HT1080 (cell line): ENCODE measurements at places on chromosomes 5 and 9.

GRCh38 chr5:1338506-1339070 is 6.3 kb downstream of the CLPTM1L start:
- no peak for DNase-seq

DNA sequence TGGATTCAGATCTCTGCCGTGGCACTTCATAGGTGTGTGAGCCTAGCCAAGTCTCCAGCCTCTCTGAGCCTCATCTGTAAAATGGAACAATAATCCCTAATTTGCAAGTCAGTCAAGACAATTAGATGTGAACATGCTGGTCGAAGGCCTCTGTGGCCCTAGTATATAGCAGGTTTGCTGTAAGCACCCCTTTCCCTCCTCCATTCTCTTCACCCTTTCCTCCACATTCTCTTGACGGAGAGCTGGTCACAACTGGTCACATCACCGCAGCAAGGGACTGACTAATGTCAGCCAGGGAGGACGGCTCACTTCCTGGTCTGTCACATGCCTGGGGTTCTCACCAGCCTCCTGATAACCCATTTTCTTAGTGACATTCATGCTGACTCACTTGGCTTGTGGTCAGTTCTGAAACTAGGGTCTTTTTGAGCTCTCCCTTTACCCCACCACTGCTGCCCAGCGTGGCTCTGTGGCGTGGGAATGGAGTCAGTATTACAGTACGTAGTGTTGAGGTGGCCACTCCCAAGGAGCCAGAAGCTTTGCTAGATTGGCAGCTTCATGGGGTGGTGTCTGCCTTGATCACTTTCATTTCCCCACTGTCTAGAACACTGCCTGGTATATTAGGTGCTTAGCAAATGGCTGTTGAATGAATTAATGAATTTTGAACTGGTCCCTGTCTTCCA is 47.8 kb downstream of the ERGIC1 start:
- peak; percentile 93 for DNase-seq

DNA sequence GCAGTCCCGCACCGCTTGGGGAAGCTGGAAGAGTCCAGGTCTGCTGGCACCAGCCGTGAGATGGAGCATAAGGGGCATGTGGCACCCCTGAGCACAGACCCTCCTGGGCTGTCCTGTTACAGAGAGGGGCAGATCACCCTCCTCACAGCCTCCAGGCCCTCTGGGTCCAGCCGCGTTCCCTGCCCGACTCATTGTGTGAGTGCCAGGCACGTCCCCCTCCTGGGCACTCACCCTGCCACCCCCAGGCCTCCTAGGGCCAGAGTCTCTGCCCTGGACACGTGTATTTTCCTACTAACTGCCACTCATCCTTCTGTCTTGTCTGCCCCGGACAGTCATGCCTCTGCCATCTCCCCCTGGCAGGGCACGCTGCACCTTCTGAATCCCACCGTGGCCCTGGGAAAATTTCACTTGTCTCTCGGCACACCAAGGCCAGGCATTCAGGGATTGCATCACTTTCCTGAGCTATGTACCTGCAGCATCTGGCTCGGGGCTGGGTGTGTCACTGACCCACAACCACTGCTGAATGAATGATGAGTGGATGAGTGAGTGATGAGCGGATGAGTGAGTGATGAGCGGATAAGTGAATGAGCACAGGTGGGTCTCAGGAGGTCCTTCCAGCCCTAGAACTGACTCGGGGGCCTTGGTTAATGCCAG is 21.5 kb upstream of the FCN1 start:
- no peak for DNase-seq

DNA sequence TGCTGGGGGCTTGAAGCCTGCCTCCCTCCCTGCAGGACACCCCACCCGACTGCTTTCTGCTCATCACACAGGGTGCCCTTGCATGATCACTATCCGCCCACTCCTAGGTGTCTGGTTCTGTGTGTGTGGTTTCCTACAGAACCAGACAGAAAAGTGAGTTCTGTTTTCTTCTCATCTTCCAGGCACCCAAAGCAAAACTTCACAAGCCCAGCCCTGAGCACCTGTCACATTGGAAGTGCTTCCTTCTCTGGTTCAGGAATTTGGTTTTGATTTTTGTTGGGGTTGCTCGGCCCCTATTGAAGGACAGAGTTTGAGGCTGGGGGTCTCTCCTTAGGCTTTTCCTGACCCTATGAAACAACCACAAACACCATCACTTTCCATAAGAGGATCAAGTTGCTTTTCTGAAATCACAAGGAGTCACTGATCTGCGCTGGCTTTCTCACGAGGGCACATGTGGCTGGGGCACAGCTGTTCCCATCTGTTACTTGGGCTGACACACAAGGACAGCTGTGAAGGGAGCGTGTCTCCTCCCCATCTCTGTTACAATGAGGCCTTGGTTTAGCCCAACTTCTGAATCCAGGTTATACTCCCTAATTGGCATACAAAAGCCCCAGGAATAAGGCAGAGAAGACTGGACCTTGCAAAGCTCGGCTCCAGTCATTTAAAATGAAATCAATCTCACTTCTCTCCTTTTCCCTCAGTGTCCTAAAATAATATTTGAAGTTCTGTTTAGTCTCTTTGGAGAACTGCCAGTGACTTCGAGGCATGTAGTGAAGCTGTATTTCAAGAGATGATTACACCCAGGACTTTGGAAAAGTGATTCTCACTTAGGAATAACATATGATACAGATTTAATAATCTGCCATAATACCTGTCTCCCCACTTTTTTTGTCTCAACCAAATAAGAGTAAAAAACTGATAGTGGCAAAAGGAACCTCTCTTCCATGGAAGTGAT is 213.1 kb upstream of the GAS1 start:
- DNase-seq, result no peak

- no peak for DNase-seq
Measured at GRCh38 chr9:89687188-89687587, 82.4 kb downstream of the GADD45G start.

DNA sequence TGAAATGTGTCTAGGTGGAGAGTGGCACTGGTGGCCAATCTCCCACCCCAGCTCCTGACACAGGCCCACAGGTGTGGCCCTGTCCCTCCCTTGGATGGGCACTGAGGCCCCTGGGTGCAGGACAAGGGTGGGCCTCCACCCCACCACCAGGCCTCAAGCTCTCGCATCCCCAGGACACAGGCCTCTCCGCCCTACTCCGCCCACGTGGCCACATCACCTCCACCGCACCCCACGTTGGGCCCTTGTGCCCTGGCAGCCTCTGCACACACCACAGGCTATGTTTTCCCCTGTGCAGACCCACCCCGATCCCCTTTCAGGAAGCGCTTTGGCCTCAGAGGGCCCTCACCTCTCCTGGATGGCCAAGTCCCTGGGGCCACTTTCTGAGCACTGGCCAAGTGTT is 54.7 kb downstream of the SECISBP2 start:
- DNase-seq, result no peak
